ENCODE measurements at places on chromosomes 7 and 10.

DNA sequence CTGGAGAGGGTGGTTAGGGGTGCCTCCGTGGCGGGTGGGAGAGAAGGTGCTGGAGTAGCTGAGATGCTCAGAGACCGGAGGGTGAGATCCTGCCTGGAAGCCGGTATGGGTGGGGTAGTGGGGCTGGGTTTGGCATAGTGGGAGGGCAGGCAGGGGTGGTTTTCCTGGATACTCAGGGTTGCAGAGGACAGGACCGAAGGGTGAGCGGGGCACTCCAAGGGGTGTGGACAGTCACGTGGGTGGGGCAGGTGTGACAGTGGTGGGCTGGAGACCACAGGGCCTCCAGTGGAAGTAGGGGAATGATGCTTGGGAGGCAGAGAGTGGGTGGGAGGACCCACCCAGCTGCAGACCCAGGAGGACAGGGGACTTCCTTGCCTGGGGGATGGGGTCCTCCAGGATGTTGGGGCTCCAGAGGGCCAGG lies 1.9 kb downstream of the SCART1 start:
- no peak for DNase-seq

- no peak for DNase-seq
Observed at GRCh38 chr10:31381766-31382316, 62.8 kb downstream of the ZEB1 start.

DNA sequence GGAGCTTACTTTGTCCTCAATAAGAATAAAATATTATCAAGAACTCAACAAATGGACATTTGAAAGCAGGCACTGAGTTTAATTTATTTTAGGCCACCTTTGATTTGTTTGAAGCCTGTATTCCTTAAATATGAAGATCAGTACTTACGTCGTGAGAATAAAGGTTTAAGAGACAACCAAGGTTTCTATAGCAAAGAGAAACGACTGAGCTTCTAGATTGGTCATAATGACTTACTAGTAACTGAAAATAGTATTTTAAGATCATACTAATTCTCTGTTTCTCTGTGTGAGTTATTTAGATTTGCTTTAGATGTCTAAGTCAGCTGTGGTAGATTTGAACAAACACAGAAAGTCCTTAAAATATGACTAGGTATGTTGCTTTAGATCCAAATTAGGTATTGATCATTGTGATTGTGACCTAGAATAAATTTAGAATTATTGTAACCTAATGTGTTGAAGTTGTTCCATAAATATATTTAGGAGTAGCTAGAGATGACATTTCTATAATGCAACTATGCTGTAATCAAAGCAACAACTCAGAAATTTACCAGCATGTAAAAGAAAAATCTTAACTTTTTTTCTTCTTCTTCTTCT lies 2.4 kb upstream of the GLCCI1 start:
- no peak for DNase-seq

GRCh38 chr7:132355048-132355447 lies 221.2 kb downstream of the PLXNA4 start:
- DNase-seq, result no peak

GRCh38 chr10:77024461-77024860 lies 613.1 kb downstream of the KCNMA1 start:
- no peak for DNase-seq
